K562 (cell line): ENCODE measurements at places on chromosomes 2 and 18. TPM values are rescaled to one million over a fixed set of nuclear protein-coding genes. Genes with fewer than 3 reads are reported as not detected.

INHBB gene
- not detected in 2 replicates for polyA plus RNA-seq

NT5DC4 gene
- polyA plus RNA-seq, result 1.6 and 5.0 TPM in 2 replicates

C2orf78 gene
- polyA plus RNA-seq, result 0.27 and 0.45 TPM in 2 replicates

PROC gene
- not detected in 2 replicates for polyA plus RNA-seq

ANKRD30B gene
- not detected in 2 replicates for polyA plus RNA-seq

LAMA3 gene
- polyA plus RNA-seq, result not detected in 2 replicates

GLI2 gene
- polyA plus RNA-seq, result not detected in 2 replicates

NEU4 gene
- 0.01 TPM in 1 of 2 replicates, not detected in the other for polyA plus RNA-seq

NABP1 gene
- polyA plus RNA-seq, result 13.9 and 15.4 TPM in 2 replicates

TMEM18 gene
- polyA plus RNA-seq, result 17.5 and 30.7 TPM in 2 replicates

CYBRD1 gene
- polyA plus RNA-seq, result 12.4 and 15.6 TPM in 2 replicates

LRP2 gene
- polyA plus RNA-seq, result 0.05 TPM in 1 of 2 replicates, not detected in the other

ALK gene
- polyA plus RNA-seq, result not detected in 2 replicates

PDE1A gene
- polyA plus RNA-seq, result 0.28 and 0.58 TPM in 2 replicates

RAB6C gene
- polyA plus RNA-seq, result not detected in 2 replicates

MPHOSPH10 gene
- 74.8 and 83.7 TPM in 2 replicates for polyA plus RNA-seq

TTR gene
- 0.17 TPM in 1 of 2 replicates, not detected in the other for polyA plus RNA-seq

BCL11A gene
- not detected in 2 replicates for polyA plus RNA-seq

NR4A2 gene
- 2.5 and 3.2 TPM in 2 replicates for polyA plus RNA-seq

FBLN7 gene
- polyA plus RNA-seq, result not detected in 2 replicates

ALPI gene
- not detected in 2 replicates for polyA plus RNA-seq

WIPF1 gene
- polyA plus RNA-seq, result 1.8 and 2.5 TPM in 2 replicates

MARCHF4 gene
- 0.05 TPM in 1 of 2 replicates, not detected in the other for polyA plus RNA-seq

RNU2-63P gene
- not detected in 2 replicates for polyA plus RNA-seq

CHPF gene
- polyA plus RNA-seq, result 31.8 and 32.1 TPM in 2 replicates

PKDCC gene
- 1.8 and 2.2 TPM in 2 replicates for polyA plus RNA-seq
